ENCODE measurements at places on chromosomes 5 and 9.

- DNase-seq = no peak
Measured at GRCh38 chr9:95157481-95158151, 159.9 kb downstream of the FANCC start.

DNA sequence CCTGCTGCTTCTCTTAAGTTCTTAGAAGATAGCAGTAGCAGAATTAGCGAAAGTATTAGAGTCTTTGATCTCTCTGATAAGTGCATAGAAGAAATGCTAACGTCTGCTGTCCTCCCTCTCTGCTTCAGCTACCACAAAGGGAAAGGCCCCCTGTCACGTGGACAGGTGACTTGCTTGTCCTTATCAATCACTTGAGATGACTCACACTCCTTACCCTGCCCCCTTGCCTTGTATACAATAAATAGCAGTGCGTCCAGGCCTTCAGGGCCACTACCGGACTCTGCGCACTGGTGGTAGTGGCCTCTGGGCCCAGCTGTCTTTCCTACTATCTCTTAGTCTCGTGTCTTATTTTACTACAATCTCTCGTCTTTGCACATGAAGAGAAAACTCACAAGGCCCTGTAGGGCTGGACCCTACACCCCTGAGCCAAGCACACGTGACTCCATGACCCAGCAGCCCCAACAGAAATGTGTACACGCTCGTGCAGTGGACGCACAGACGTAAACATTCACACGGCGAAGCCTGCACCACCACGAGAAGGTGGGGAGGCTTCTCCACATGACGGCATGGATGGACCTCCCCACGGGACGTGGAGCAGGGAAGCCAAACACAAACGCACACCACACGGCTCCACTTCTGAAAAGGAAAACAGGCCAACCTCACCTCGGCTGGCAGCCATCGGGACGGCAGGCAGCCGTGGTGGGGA, 38.3 kb downstream of the PNPLA7 start:
- DNase-seq = no peak

GRCh38 chr9:74527718-74528117, 30.6 kb downstream of the RORB start:
- DNase-seq = no peak

DNA sequence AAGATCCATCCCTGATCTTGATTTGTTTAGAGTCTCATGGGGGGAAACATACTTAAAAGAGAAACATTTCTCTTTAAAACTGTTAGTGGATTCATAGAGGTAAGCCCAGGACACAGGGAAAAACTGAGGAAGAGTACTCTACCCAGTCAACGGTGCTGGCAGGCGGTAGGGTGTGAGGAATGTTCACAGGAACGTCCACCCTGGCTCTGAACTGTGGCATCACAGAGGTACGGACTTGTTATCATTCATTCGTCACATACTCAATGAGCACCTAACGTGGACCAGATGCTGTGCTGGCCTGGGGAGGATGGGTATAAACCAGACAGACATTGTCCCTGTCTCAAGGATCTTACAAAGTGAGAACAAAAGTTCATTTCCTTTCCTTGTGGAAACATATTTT, 18.8 kb upstream of the PPARGC1B start:
- no peak for DNase-seq

- no peak for DNase-seq
Measured at GRCh38 chr5:82879089-82879488, 198.1 kb downstream of the TMEM167A start.

- peak; percentile 70 for DNase-seq
Measured at GRCh38 chr9:32968101-32969011, 33.1 kb downstream of the APTX start.

DNA sequence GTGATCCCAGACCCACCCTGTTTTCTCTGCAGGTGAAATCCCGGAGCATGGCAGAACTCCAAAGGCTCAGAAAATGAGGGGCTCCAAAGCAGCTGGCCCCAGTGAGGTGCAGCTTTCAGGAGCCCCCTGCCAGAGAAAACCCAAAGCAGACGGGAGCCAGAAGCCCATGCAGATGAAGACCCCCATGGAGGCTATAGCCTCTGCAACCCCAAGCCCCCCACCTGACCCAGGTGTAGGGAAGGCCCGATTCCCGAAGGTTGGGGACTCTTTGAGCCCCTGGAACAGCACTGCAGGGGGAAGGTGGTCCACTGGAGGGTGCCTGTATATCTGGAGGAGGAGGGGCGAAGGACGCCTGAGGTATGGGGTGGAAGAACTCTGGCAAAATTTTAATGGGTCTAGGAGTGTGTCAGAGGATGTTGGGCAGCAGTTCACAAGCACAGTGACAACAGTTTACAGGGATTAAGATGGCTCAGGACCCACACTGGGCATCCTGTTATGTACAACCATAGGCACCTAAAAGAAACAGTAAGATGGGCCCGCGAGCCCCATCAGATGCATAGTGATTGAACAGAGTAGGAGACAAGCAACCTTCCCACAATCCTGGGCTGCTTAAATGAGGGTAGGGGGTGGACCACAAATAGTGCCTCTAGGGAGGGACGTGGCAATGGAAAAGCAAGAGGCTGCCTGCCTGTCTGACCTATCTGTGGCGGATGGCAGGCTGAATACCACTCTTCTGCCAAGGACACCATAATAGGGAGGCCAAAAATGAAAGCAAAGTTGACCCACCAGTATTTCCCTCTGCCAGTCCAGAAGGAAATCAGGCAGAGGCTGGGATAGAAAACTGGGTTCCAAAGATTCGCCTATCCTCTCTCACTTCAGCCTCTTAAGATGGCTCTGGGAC, 16.4 kb upstream of the ANXA6 start:
- no peak for DNase-seq

DNA sequence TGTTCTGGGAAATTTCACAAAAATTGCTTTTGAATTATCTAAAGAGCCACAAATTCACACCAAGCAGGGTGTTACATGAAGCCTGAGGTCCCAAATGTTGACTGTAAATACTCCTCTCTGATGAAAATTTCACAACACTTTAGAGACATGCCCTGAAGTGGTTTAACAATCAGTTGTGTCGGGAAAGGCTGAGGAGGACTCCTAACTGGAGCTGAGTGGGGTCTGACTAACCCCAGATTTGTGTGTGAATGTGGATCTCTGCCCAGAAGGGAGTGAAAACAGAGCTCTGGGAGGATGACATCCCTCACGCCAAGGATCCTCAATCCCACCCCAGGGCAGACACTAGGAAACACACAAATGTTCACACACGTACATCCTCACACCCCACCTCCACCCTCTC, 31.1 kb upstream of the GRXCR2 start:
- DNase-seq = no peak

DNA sequence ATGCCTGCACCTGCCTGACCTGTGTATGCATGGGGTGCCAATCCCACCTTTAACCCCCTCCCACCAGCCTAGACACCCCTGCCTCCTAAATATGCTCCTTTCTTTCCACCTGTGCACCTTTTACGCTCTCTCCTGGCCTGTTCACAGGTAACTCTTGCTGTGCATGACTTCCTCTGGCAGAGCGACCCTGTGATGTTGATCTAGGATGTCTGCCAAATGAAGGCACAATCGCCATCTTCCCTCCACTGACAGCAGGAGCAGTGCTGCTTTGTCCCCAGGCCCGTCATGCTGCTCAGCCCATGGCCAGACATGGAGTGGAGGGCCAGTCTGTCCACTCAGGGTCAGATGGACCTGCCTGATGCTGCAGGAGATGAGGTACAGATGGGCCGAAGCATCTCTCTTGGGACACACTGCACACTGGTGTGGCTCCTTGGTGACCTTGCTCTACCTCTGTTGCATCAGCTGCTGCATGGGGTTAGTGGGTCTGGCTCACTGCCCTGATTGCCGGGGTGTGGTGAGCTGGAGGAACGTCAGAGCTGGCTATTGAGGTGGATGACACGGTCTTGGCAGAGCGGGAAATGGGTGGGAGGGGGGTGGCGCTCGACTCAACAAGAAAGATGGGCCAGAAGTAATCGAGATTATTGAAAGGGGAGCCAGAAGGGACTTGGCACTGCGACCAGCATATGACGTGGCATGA, 101.7 kb upstream of the PITX1 start:
- no peak for DNase-seq

DNA sequence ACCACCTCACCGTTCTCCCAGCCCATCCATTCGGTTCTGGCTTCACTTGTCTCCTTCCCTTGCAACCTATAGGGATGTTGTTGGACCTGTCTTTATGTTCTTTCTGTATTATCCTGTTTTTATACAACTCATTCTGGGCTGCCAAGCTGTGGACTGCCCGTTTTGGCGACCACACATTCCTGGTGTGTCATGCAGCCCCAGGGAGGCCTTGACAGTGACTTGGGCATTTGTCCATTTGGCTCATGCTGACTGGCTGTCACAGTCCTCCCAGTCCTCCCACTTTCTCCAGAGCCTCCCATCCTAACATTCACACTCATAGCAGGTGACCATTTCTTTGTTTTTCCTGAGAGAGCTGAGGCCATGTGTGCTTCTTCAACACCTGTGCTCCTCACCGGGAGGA, 136.4 kb downstream of the SLF1 start:
- no peak for DNase-seq

DNA sequence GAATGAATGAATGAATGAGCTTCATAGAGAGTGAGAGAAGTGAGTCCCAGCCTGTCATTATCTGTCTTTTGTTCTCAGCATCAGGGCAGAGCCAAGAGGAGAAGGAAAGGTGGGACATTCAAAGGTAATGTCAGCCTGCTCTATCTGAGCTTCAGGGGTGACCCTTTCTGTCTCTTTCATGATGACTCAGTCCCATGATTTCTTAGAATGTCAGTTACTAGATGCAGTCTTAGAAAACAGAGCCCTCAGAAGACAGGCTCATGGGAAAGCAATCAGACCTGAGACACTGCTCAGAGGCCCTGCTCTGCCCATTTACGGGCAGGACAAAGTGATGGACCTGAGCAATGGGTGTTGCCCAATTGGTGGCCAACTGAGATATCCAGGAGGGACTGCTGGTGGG, 1.1 kb downstream of the SPATA31D1 start:
- no peak for DNase-seq

DNA sequence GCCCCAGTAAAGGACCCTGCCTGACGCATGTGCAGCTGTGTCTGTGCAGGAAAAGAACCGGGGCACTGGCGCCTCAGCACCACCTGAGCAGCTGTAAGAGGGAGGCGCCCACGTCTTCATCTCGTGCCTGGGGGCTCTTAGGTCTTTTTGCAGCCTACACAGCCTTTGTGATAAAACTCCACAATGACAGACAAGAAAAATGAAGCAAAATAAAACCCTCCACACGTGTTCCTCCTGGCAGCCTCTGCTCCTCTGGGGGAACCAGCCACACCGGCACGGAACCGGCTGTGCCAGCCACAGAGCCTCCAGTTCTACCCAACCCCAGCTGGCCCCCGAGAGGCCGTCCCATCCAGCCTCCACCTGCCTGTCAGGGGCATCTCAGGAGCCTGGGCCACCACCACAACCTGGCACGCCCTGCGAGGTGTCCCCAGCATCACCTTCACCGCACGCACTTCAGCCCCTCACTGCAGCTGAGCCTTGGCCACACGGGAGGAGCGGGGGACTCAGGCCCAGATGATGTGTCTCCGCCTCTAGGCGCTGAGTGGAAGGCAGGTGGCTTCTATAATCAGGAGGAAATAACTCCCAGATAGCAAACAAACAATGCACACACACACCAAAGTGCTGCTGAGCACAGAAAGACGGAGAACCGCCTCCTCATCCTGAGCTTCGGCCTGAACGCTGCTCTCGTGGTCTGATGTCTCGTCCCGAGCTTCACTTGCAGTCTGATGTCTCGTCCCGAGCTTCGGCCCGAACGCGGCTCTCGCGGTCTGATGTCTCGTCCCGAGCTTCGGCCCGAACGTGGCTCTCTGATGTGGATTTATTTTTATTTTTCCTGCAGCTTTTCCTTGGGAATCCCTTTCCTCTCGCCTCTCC, 28.6 kb upstream of the NSMF start:
- DNase-seq = no peak

DNA sequence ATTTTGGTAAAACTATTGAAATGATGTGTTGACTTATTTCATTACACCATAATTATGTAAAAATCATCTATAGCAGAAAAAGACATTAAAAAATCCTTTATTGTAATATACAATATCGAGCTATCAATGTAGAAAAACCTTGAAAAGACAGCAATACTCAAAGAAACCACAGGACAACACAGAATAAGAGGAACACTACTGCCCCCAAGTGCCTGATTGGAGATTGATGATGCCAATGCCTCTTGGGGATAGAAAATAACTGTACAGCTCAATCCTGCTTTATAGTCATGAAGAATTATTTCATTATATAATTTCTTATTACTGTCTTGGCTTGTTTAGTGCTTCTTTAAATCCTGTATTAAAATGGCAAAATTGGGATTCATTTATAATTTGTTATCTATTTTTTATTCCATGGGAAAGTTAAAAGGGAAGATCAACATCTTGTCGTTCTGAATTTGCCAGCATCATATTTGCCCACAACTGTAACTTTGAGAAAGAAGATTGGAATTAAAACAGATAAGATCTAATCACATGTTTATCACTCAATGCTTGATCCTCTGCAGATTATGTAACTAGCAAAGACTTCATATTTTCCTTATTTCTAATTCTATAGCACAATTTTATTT, 337.5 kb downstream of the CDH9 start:
- no peak for DNase-seq

GRCh38 chr9:134026581-134026980, 1.3 kb downstream of the BRD3OS start:
- no peak for DNase-seq

DNA sequence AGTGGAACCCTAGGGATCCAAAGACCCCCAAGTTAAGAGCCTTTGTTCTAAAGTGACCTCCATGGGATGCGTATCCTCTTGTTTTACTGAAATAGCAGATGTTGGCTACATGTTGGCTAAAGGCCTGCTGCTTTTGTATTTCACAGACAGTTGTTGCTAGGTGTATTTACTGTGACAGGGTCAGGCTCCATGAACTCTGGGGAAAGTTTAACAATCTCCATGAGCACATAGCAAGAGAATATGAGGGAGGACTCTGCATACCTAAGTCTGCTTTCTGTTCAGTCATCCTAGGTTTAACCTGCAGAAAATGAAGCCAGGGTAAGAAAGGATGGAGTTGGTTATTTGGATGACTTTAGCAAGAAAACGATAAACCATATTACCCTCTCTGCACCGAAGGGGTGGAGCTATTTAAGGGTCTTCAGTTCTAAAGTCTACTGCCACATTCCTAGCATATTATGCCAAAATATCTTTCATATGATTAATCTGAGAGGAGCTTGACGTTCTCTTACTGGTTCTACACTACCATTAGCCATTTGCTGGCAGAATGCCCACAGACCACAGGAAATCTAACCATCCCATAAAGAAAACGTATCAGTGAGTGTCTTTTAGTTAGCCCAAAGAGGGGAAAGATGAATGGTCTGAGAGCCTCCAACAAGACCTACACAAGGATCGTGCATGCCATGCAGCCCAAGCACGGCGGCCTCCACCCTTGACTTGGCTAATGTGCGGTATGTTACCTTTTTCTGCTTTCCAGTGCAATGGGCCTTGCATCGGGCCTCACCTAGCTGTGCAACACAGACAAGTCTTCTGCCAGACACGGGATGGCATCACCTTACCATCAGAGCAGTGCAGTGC, 127.8 kb downstream of the SAXO1 start:
- no peak for DNase-seq

- DNase-seq = peak; percentile 81
Measured at GRCh38 chr5:73591102-73591695, 25.7 kb downstream of the UTP15 start.

GRCh38 chr5:98041661-98042060, 731.8 kb upstream of the RGMB start:
- no peak for DNase-seq

Measured in CD4-positive, alpha-beta T cell treated with Interleukin-2 at 100 ng/mL for 4 hours (primary cell).